ENCODE measurements at places on chromosomes 4 and X. TPM values are rescaled to one million over a fixed set of nuclear protein-coding genes. Genes with fewer than 3 reads are reported as not detected.
A peak's percentile ranks its signal among the peaks of the same experiment; 100 is the strongest.

GRCh38 chrX:16807548-16807947 lies 21.3 kb downstream of the TXLNG start:
- peak; percentile 48 for DNase-seq

GRCh38 chr4:165312506-165312905 lies 15.0 kb upstream of the MSMO1 start:
- no peak for DNase-seq

DNA sequence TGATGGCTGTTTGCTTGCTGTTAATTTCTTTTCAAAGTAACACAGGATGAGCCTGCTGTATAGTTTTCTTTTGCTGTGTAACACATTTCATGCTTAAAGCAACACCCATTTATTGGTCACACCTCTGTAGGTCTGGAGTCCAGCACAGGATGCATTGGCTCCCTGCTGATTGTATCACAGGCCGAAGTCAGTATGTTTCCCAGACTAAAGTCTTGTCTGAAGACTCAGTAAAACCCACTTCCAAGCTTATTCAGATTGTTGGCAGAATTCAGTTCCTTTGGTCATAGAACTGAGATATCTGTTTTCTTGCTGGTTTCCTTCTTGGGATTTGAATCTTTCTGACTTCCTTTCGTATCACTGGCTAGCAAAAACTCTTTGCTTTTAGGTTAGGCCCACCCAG lies 54.3 kb downstream of the LRP2BP start:
- DNase-seq: no peak

- DNase-seq: peak; percentile 46
Measured at GRCh38 chr4:16952462-16952871, 54.0 kb upstream of the LDB2 start.

NKX3-2 gene
- 0.18 TPM for total RNA-seq

JADE3 gene
- total RNA-seq: 2.7 TPM
